ENCODE measurements at places on chromosomes 5 and 9. TPM values are rescaled to one million over a fixed set of nuclear protein-coding genes. Genes with fewer than 3 reads are reported as not detected.

Gene WDR31
- total RNA-seq = 1.3 TPM

Gene PCDHB10
- 1.7 TPM for total RNA-seq

Gene TRIM14
- 3.6 TPM for total RNA-seq

Gene CCDC183
- under 0.01 TPM for total RNA-seq

Gene IFNK
- not detected for total RNA-seq

Gene ABO
- total RNA-seq = not detected

Gene ZCCHC9
- total RNA-seq = 35.8 TPM

Gene LRRC26
- not detected for total RNA-seq

Gene TMEM174
- not detected for total RNA-seq

Gene HSPA9
- 438 TPM for total RNA-seq

Gene CACNA1B
- total RNA-seq = under 0.01 TPM

Gene MOB3B
- total RNA-seq = under 0.01 TPM
